ENCODE measurements at places on chromosomes 11 and 22. TPM values are rescaled to one million over a fixed set of nuclear protein-coding genes. Genes with fewer than 3 reads are reported as not detected.

BARX2 gene
- total RNA-seq = not detected

MIAT gene
- 0.39 TPM for total RNA-seq

IGSF9B gene
- not detected for total RNA-seq

ANO1 gene
- 1.8 TPM for total RNA-seq

TENM4 gene
- total RNA-seq = 35.3 TPM

IFITM1 gene
- 545 TPM for total RNA-seq

KLHDC7B gene
- total RNA-seq = not detected

SLC5A12 gene
- not detected for total RNA-seq

TNNI2 gene
- total RNA-seq = 6.0 TPM

DEFB131B gene
- total RNA-seq = not detected

PRSS23 gene
- 16.6 TPM for total RNA-seq

MMP7 gene
- not detected for total RNA-seq

PACSIN2 gene
- total RNA-seq = 38.7 TPM

MMP13 gene
- 0.13 TPM for total RNA-seq

GGT1 gene
- 2.5 TPM for total RNA-seq

KCNK4 gene
- not detected for total RNA-seq

TIGD3 gene
- total RNA-seq = not detected

SLC17A6 gene
- total RNA-seq = not detected

MMP8 gene
- total RNA-seq = under 0.01 TPM

GAB2 gene
- 5.7 TPM for total RNA-seq

MAPK8IP2 gene
- 0.24 TPM for total RNA-seq

DEUP1 gene
- total RNA-seq = not detected

CDCA5 gene
- 17.3 TPM for total RNA-seq

CCDC116 gene
- 0.16 TPM for total RNA-seq

OR52H1 gene
- total RNA-seq = 0.16 TPM

SCN3B gene
- 0.16 TPM for total RNA-seq

Measured in epithelial cell of alveolus of lung (primary cell).